ENCODE measurements at places on chromosomes 16 and 17.
A peak's percentile ranks its signal among the peaks of the same experiment; 100 is the strongest.

GRCh38 chr17:80006811-80007752 lies 28.6 kb downstream of the TBC1D16 start:
- DNase-seq, result no peak

DNA sequence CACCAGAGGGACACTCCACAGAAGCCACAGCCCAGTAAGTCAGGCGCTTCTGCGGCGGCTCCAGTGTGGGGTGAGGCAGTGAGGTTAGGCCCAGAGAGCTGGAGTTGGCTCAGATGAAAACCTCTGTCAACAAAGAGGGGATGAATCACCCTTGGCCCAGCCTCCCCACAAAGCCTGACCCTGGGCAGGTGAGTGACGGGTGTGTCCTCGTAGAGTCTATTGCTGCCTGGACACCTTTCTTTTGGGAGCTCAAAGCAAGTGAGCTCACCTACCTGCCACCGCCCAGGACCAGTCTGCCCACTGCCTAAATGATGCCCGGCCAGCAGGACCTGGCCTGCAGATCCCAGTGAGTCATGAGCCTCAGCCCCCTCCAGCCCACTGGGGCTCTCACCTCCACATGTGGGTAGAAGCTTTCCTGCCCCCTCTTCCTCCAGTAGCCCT lies 24.9 kb upstream of the DBNDD1 start:
- DNase-seq, result no peak

GRCh38 chr17:66567234-66568170 lies 265.1 kb downstream of the PRKCA start:
- peak; percentile 59 for DNase-seq

- no peak for DNase-seq
These were observed 618.3 kb downstream of the MAF start for GRCh38 chr16:78982096-78982744.

All from stimulated activated CD8-positive, alpha-beta memory T cell treated with anti-CD3 and anti-CD28 coated beads, Interleukin-4, amount 100 ng/mL, for 4 hours (primary cell).